Activated gamma-delta T cell treated with anti-CD3 and anti-CD28 coated beads, Interleukin-2, amount 50 U/mL, for 16 hours (primary cell): ENCODE measurements at places on chromosomes 4 and X.

DNA sequence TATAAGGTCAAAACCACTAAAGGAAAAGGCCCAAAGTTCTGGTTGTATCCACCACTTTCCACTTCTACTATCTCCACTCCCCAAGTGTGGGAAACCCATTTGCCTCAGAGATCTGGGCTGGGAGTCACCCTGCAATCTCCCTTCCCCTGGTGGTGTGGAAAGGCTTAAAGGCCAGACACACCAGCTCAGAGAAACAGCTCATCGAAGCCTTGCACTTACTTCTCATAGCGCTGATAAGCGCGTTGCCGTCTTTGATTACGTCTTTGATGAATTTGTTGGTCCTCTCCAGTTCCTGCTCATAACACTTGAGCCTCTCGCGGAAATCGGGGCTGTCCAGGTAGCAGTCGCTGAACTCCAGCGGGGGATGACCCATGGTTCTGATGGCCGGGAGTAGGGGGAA, 647 bp downstream of the OPHN1 start:
- no peak for DNase-seq

- DNase-seq = no peak
These were observed 8.6 kb upstream of the VCX2 start for GRCh38 chrX:8179656-8180055.

GRCh38 chr4:112855058-112855457, 194.4 kb upstream of the ANK2 start:
- DNase-seq = no peak

- no peak for DNase-seq
These were observed 28.0 kb downstream of the PPP2R3B start for GRCh38 chrX:358651-359143.

DNA sequence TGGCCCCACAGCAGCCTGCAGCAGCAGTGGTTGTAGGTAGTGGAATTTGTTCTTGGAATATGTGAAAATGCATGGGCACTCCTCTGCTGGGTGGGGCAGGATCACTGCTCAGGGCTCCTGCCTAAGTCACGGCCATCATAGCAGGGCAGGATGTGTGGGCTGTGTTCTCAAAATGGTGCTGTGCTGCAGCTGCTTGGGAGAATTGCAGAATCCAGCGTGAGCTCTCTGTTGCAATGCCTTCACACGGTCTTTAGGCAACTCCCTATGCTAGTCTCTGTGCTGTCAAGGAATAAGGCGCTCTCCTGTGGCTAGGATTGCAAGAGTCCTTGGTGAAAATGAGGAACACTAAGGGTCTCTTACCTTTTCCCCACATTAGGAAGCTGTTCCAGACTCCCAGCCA, 42.9 kb downstream of the F8 start:
- DNase-seq = no peak

DNA sequence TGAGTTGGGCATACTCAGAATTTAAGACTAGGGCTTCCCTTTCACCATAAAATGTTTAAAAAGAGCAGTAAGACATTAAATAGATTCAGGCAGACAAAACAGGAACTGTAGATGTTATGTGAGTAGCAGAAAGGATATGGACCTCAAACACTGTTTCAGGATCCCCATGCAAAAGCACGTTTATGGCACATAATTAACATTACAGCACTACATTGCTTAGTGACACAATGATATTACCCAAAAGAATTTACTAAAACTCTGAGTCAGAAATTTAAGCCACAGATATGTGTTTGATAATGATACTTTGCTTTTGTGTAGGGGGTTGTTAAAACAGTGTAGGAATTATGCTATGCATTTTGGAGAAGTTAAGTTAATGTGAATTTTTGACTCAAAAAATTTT, 266.3 kb downstream of the PDGFC start:
- no peak for DNase-seq

DNA sequence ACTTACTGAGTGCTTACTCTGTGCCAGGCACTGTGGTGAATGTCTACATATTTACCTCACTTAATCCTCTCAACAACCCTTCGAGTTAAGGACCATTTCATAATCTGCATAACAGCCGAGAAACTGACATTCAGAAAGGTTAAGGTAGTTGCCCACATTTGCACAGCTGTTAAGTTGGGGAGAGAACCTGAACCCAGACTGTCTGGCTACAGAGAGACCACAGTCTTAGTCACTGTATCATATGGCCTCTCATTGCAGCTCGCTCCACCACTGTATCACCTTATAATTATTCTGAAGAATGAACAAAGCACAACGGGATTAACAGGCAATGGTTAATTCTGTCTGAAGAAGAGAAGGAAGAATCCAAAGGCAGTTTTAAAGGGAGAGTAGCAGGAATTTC, 98.5 kb downstream of the ADGRA3 start:
- no peak for DNase-seq

DNA sequence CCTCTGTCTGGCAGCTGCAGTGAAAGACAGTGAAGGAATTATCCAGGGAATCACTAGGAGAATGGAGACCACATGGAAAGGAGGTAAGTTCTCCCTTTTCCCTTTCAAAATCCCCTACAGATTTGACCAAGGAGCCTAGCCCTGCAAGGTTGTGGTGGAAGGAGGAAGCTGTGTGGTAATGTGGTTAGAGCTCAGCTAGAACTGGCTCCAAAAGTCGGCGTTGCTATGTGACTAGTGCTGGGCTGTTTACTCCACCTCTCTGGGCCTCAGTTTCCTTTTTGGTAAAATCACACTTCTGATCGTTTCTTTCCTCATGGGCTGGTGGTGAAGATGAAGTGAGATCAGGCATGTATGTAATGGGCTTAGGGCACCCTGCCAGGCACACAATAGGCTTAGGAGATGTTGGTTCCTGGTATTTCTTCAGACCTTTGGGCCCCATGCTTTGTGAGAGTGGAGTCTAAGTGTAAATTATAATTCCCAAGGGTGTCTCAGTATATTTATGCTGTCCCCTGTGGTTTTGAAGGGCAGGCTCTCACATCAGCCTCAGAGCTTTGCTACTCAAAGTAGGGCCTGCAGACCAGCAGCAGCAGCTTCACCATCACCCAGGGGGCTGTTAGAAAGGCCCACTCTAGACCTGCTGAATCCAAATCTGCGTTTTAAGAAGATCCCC, 183.7 kb upstream of the BCOR start:
- DNase-seq = no peak

DNA sequence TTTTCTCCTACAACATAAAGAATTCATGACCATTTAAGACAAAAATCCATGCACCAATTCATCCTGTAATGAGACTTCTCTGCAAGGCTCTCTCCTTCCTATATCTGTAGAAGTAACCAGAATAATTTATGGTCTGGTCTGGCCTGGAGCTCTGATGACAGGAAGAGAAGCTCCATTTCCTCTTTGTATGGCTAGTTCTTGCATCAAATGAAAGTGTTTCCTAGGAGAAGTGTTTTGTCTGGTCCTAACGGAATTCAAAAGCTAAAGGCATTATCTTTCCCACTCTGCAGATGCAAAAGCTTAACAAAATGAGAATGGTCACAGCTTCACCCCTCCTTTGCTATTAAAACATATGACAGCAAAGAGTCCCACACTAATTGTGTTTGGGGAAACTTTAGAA, 55.1 kb downstream of the SPATA18 start:
- DNase-seq = no peak

- peak; percentile 1 for DNase-seq
These were observed 150.9 kb downstream of the SHROOM3 start for GRCh38 chr4:76585897-76586360.

DNA sequence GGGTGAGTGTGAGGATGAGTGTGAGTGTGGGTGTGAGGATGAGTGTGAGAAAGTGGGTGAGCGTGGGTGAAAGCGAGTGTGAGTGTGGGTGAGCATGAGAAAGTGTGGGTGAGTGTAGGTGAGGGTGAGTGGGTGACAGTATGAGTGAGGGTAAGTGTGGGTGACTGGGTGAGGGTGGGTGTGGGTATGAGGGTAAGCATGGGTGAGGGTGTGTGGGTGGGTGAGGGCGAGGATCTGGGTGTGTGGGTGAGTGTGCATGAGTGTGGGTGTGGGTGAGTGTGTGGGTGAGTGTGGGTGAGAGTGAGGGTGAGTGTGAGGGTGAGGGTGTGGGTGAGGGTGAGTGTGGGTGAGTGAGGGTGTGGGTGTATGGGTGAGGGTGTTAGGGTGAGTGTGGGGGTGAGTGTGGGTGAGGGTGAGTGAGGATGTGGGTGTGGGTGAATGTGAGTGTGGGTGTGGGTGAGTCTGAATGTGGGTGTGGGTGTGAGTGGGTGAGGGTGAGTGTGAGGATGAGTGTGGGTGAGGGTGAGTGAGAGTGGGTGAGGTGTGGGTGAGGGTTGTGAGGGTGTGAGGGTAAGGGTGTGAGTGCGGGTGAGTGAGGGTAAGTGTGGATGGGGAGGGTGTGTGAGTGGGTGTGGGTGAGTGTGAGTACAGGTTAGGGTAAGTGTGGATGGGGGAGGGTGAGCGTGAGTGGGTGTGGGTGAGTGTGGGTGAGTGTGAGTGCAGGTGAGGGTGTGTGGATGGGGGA, 48.9 kb downstream of the ING2 start:
- no peak for DNase-seq

DNA sequence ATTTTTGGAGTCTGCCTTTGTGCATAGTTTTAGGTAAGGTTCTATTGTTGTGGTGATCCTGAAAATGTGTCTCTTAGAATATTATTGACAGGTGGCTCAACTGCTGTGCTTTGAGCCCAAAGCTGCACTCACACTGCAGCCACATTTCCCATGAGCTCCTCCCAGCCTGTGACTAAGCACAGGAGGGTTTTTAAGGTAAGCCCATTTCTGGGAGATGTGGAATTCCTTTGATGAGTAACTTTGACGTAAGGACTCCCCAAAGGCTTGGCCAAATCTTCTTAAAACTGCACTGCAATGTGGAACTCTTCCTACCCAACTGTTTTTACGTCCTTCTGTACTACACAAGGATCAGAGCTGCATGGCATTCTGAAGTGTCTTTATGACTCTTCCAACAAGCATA, 20.0 kb upstream of the TMPRSS11A start:
- no peak for DNase-seq

GRCh38 chr4:1490011-1490653, 83.9 kb upstream of the NKX1-1 start:
- no peak for DNase-seq

DNA sequence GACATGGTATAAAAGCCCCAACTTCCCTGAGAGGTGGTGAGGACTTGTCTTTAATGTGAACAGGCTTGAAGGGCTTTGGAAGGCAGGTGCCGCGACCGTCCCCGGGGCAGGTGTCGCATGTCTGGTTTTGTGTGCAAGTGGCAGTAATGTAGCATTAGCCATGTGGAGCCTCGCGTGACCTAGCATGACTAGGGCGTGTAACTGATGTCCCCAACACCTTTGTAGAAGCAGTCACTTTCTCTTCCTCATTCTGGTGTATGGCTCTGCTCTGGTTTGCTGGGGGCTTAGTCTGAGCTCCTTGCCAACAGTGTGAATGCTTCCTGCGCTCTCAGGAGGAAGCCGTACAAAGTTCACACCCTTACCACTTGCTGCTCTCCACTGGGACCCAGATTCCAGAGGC, 145.7 kb downstream of the AMMECR1 start:
- DNase-seq = no peak

DNA sequence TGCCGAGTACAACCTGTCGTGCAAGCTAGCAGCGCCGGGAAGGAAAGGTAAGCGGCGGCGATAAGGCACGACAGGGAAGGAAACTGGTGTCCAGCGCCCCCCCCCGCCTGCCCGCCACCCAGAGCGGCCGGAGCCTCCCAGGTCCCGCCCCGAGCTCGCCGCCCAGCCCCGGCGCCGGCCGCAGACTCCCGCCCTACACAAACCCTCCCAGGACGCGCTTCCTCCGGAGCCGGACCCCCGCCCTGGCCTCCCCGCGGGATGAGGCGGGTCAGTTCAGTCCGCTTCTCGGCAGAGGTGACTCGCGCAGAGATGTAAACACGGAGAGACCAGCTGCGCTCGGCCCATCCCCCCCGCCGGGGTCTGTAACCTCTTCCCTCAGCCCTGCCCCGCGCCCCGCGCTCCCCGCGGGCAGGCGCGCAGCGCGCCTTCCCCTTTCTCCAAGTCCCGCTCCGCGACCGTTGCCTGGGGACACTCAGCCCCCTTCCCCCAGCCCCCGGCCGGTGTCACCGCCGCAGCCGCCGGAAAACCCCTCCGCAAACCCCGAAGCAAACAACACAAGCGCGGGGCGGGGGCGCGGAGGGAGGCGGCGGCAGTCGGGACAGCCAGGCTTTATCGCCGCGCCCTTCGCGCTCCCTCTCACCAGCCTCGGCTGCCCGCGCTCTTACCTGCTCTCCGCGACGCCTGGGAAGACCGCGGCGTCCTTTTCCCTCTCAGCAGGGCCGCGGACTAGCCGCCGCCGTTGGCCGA, 543 bp downstream of the ELF2 start:
- peak; percentile 51 for DNase-seq

DNA sequence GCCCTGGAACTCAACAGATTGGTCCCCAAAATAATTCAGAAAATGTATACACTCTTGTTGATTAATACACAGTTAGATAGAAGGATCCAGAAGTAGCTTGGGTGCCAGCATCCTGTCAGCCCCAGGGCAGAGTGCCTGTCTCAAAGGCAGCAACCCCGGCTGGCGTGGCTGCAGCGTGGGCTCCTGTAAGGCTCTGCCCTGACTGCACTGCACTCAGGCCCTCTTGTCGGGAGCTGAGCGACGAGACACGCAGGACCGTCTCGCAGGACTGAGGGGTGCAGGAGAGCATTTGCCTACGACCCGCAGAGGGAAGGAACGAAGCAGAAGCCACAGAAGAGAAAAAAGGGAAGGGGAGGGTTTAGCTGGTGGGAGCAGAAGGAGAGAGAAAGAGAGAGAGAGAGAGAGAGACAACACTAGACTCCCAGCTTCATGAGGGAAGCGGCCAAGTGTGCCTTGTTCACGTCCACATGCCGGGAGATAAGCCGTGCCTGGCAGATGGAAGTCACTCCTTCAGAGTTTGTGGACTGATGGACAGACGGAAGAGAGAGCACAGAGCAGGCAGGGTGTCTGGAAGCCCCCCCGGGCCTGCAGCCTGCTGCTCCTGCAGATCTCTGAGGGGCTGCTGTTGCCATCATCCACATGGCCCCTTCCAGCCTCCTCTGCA, 38.7 kb upstream of the HELT start:
- DNase-seq = no peak

DNA sequence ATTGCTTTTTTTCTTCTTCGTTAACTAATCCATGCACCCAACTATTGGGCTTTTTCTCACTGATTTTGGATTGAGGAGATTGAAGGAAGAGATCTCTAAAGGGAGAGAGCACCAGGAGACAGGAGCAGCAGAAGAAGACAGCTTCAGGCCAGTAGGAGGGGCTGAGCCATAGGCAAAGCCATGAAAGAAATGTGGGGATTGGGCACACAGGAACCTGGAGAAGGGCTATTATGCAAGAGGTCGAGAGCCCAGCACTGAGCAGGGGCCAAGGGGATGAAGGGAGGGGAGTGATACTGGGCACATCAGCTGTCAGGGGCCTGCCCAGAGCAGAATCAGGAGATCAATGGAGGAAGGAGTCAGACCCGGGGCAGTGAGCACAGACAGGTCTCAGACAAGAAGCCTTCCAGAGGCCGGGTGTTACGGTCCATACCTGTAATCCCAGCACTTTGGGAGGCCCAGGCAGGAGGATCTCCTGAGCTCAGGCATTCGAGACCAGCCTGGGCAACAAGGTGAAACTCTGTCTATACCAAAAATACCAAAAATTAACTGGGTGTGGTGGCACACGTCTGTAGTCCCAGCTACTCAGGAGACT, 140.9 kb downstream of the BCOR start:
- no peak for DNase-seq

GRCh38 chr4:184275766-184276165, 58.1 kb upstream of the ENPP6 start:
- no peak for DNase-seq
